ENCODE measurements at places on chromosomes 5 and 9. TPM values are rescaled to one million over a fixed set of nuclear protein-coding genes. Genes with fewer than 3 reads are reported as not detected.

GRCh38 chr9:113964495-113965170 lies 88.5 kb downstream of the ZNF618 start:
- no peaks in the 10 kb centered on the region for H3K36me3 ChIP-seq
- DNase-seq, result no peak
- H3K4me3 ChIP-seq, result no peak overlapping the region

- peak; percentile 69 for DNase-seq
- no peaks in the 10 kb centered on the region for H3K27me3 ChIP-seq
- no peak overlapping the region for H3K4me3 ChIP-seq
- no peaks in the 10 kb centered on the region for H3K36me3 ChIP-seq
- H3K4me1 ChIP-seq, result peaks cover 54% of the 10 kb centered on the region
These were observed 43.4 kb downstream of the PFDN1 start for GRCh38 chr5:140259500-140259899.

GRCh38 chr5:83294246-83294645 lies 177.3 kb upstream of the VCAN start:
- H3K4me3 ChIP-seq, result no peak overlapping the region
- H3K4me1 ChIP-seq, result no peaks in the 10 kb centered on the region
- no peaks in the 10 kb centered on the region for H3K36me3 ChIP-seq
- no peak overlapping the region for H3K27ac ChIP-seq

GRCh38 chr9:105194234-105194633 lies 50.2 kb upstream of the SLC44A1 start:
- H3K4me3 ChIP-seq, result no peak overlapping the region
- H3K4me1 ChIP-seq, result no peaks in the 10 kb centered on the region
- no peaks in the 10 kb centered on the region for H3K36me3 ChIP-seq
- H3K27ac ChIP-seq, result no peak overlapping the region
- DNase-seq, result no peak
- peaks cover 4% of the 10 kb centered on the region for H3K27me3 ChIP-seq

Gene AP3B1
- 65.1 TPM for polyA plus RNA-seq

Gene ACO1
- polyA plus RNA-seq, result 30.8 TPM

DNA sequence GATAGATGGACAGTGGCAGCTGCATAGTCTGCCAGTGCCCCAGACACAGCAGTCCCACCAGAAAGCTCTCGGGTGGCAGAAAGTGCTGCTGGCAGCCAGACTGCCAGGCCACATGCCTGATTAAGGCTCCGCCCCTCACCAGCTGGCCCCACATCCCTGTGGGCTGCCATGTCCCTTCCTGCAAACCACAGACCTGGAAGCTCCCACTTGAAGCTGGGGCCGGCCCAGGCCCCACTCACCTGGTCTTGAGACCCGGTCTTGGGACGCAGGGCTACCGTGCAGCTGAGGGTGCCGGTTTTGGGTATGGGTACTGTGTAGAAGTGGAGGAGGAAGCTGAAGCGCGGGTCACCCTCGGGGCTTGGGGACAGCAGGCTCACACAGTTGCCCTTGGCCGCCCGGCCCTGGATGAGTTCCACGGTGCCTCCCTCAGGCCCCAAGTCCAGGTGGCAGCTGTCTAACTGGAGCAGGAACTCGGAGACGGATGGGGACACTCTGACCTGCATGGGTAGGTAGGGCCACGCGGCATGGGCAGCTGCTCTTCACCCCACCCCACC lies 15.3 kb downstream of the FPGS start:
- no peak overlapping the region for H3K4me3 ChIP-seq
- no peak for DNase-seq
- H3K27ac ChIP-seq, result no peak overlapping the region
